Putamen (tissue), 1 donor: ENCODE measurements at places on chromosomes 13 and 19.

- DNase-seq: no peak
Observed at GRCh38 chr19:17481986-17482385, 11.7 kb downstream of the SLC27A1 start.

- DNase-seq: no peak
Observed at GRCh38 chr13:103557878-103558277, 491.7 kb upstream of the SLC10A2 start.

DNA sequence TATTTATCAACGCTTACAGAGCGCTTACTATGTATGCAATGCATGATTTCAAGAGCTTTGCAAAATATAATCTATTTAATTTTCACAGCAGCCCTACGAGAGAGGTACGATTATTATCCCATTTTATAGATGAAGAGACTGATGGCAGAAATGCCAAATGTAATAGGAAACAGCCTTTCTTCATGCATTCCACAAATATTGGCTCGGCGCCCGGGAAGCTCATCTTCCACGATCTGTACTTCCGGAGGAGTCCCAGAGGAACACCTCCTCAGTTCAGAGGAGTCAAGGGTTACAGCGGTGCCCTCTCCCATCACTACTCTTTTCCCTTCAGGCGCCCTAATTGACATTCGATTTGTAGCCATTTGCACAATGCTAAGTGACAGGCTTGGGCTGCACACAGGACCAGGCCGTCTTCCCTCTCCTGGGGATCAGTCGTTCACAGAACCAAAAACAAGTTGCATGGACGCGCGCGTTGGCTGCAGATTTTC is 1.1 kb upstream of the ARHGAP35 start:
- no peak for DNase-seq

GRCh38 chr19:50205681-50206138 is 2.3 kb downstream of the MYH14 start:
- no peak for DNase-seq

GRCh38 chr19:4531562-4532165 is 3.4 kb downstream of the PLIN5 start:
- DNase-seq: no peak

DNA sequence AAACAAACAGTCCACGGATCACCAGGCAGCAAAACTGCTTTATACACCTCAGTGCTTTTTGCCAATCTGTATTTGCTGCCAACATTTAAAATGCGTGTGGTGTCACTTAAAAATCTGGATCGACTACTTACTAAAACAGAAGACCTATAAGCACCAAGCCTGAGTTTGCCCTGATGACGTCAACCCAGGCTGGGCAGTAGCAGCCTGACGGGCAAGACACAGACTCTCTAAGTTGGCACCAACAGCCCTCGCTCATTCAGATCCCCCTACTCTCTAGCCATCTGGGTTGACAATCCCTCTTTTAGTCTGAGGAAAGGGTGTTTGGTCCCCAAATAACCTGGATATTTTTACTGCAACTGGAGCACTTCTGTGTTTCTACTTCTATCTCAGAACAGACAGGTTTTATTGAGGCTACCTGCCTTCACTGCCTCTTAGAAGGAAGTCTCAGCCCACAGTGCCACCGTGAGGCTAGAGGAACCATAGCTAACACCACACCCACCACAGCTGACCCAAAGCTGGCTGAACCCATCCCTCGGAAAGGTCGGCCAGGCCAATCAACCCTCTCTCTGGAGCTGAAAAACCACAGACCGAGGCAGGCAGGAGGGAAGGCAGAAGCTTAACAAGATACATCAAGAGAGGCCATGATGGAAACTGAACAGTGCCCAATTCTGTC is 6.9 kb downstream of the SUGP2 start:
- DNase-seq: no peak

- DNase-seq: peak; percentile 22
Observed at GRCh38 chr13:73061473-73061872, 2.7 kb downstream of the KLF5 start.

DNA sequence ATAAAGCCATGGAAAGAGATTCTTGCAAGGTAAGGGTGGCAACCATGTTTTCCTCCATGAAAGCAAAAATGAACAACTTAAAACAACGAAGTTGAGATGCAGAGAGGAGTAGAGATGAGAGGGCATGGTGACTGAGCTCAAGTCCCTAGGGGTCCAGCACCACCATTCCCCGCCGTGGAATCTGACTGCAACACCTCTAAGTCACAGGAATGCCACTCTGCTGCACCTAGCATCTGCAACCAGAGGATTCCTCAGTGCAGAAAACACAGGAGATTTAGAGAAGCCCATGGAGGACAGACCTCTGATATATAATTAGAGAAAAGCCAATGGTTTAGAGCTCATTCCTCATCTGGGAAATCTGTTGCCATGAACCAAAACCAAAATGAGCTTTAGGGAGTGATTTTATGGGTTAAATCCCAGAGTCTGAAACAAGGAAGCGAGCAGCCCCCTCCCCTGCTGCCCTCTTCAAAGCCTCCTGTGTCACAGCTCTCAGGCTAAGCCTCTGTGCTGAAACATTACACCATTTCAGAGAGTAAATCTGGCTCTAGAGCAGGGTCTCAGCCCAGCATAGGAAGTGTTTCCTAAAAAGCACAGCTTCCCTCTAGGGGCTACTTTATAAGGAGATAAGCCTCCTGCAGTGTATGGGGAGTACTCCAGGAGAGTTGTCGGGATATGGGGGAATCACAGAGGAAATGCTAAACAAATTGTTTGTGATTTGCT is 1043.6 kb downstream of the UQCRFS1 start:
- no peak for DNase-seq

DNA sequence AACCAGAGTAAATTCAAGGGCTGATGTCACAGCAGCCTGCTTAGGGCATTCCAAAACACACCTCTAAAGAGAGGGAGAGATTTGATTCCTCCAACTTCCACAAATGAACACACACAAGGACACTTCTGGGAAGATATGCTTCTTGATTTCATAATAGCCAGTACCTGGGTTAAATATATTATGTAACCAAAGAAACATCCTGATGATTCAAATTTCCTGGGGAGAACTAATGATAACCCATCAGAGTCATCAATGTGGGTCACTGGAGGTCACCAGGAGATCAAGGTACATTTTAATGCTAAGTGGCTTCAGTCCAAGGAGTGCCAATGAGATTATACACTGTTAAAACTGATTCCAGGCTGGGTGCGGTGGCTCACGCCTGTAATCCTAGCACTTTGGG is 54.0 kb upstream of the DOCK9 start:
- no peak for DNase-seq

DNA sequence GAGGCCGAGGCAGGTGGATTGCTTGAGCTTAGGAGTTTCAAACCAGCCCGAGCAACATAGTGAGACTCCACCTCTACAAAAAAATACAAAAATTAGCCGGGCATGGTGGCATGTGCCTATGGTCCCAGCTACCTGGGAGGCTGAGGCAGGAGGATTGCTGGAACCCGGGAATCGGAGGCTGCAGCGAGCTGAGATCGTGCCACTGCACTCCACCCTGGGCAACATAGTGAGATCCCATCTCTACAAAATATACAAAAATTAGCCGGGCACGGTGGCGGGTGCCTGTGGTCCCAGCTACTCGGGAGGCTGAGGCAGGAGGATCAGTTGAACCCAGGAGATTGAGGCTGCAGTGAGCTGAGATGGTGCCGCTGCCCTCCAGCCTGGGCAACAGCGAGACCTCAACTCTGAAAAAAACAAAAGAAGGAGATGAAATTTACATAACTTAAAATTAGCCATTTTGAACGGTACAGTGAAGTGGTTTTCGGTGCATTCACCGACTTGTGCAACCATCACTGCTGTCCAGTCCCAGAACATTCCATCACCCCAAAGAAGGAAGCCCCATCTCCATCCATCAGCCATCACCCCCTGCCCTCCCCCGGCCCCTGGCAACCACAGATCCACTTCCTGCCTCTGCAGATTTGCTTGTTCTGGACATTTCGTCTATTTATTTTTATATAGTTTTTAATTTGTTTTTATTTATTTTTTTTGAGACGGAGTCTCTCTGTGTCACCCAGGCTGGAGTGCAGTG is 1.6 kb upstream of the AZU1 start:
- DNase-seq: no peak

DNA sequence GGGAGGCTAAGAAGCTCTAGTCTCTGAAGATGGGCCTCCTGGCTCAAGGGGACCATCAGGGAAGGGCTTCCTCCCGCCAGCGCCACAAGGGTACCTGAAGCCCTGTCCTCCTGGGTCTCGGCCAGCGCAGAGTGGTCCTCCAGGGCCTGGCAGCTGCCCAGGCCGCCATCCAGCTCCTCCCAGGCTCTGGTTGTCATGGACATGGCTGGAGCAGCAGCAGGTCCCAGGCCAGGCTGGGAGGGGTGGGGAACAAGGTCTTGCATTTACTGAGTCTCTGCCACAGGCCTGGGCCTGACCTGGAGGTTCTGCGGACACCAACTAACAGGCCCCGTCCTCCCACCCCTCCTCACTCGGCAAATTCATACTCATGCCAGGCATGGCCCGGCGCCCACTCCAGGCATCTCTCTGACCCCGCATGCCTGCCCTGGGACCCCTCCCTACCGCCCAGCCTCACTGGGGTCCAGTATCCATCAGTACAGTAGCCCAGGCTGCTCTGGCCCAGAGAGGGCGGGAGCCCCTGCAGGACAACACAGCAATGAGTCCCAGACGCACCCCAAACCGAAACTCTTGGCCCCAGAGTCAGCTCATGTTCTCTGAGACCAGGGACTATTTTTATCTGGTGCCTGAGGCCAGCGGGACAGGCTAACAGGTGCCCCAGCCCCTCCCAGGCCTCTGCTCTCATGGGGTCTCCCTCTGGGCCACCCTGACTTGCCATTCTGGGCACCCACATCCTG is 938 bp downstream of the JSRP1 start:
- DNase-seq: no peak

DNA sequence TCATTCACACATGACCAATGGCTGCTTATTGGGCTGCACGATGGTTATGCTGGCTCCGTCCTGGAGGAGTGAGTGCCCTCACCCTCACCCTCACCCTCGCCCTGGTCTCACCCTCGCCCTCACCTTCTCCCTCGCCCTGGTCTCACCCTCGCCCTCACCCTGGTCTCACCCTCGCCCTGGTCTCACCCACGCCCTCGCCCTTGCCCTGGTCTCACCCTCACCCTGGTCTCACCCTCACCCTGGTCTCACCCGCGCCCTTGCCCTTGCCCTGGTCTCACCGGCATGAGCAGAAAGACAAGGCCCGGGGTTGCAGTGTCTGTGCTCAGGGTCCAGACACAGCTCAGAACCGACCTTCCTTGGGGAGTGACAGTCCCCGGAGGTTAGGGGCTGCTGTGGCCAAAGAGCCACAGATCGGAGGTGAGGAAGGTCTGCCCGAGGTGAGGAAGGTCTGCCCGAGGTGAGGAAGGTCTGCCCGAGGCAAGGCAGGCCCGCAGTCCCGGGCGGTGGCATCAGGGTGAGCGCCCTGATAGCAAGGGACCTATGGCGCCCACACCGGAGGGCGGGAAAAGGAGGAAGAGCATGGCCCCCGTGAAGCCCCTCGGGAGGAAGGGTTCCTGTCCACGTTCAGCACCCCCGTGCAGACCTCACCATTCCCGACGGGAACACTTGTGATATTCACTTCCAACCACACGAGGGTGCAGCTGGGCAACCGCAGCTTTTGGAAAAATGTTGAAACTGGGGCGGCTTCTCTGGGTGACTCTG is 65.6 kb downstream of the MCF2L start:
- peak; percentile 64 for DNase-seq

- DNase-seq: no peak
Observed at GRCh38 chr19:49997709-49998108, 27.5 kb downstream of the VRK3 start.

- no peak for DNase-seq
Observed at GRCh38 chr13:108923386-108924047, 294.1 kb downstream of the MYO16 start.

DNA sequence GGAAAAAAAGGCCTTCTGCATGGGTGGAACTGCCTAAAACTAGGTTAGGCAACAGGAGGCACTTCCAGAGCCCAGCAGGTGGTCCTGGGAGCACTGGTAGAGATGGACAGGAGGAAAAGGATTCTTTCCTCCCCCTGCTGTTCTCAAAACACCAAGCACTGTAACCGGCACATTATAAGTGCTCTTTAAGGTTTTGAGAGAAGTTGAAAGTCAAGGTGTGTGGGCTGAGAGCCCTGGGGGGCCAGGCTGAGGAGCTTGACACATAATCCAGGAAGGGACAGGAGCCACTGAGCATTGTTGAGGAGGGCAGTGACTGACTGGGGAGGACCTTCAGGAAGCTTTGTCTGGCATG is 32.3 kb downstream of the SPATA13 start:
- no peak for DNase-seq

- no peak for DNase-seq
Observed at GRCh38 chr19:4347521-4347920, 4.2 kb downstream of the MPND start.

DNA sequence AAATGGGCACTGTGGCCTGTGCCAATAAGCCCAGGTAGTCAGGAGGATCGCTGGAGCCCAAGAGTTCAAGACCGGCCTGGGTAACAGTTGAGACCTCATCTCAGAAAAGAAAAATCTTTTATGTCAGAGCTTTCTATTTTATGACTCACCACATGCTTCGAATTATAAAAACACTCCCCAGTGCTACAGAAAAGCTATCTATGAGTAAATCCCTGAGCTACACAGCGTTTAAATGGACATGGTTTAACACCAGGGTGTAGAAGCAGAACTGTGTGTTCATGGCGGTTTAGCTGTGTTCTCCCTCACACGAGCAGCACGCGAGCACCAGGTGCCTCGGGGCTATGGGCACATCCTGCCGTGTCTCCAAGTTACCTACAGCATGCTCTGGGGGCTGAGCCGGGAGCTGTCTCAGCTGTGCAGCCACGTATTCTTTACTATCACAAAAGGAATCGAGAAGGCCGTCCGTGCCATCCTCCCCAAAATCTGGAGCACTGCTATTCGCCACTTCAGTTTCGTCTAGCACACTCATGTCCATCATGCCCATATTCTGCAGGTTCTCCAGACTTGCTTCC is 6.7 kb downstream of the SAFB2 start:
- no peak for DNase-seq

- no peak for DNase-seq
Observed at GRCh38 chr19:6534451-6535093, 3.7 kb downstream of the TNFSF9 start.

- DNase-seq: no peak
Observed at GRCh38 chr19:402786-403185, 6.2 kb downstream of the C2CD4C start.

GRCh38 chr13:73220966-73221720 is 162.3 kb downstream of the KLF5 start:
- no peak for DNase-seq

- DNase-seq: no peak
Observed at GRCh38 chr13:20140487-20140886, 20.4 kb downstream of the GJA3 start.

GRCh38 chr19:48182434-48182833 is 12.0 kb downstream of the ZSWIM9 start:
- DNase-seq: no peak

DNA sequence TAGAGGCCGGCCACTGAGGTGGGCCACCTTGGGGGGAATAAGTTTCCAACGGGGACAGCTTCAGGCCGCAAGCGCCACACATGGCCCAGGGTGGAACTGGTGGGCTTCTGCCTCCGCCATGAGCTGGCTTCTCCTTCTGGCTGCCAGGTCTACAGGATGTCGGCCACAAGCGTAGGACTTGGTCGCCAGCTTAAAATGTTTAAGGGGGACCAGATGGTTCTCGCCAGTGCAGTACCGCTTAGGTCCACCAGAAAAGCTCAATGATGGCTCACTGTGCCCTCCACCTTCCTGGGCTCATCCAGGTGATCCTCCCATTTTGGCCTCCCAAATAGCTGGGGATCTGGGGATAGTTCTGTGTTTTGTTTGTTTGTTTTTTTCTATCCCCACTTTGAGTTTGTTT is 38.7 kb upstream of the ZNF254 start:
- DNase-seq: no peak
